ENCODE measurements at places on chromosomes 1 and 21. TPM values are rescaled to one million over a fixed set of nuclear protein-coding genes. Genes with fewer than 3 reads are reported as not detected.

Gene KRTAP10-8
- total RNA-seq: not detected

DNA sequence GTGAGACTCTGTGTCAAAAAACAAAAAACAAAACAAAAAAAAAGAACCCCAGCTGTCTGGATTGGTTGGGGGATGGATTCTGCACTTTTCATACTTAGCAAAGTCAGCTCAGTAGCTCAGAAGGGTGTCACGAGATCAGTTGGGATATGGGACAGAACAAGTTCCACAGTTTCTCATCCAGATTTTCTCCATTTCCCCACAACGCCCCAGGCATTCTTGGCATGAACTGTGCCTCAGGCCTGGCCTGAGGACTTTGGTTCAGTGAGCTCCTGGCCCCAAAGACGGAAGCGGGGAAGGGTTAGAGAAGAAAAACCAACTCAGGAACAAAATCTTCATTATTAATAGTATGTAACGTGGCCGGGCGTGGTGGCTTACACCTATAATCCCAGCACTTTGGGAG, 1.9 kb downstream of the AKR7A2 start:
- no peak for DNase-seq

Gene FAM72C
- total RNA-seq: not detected

GRCh38 chr1:203131548-203132200, 4.1 kb downstream of the ADORA1 start:
- no peak for DNase-seq

GRCh38 chr1:30974536-30974935, 66.0 kb upstream of the SDC3 start:
- DNase-seq: no peak

Gene YBEY
- 7.3 TPM for total RNA-seq

DNA sequence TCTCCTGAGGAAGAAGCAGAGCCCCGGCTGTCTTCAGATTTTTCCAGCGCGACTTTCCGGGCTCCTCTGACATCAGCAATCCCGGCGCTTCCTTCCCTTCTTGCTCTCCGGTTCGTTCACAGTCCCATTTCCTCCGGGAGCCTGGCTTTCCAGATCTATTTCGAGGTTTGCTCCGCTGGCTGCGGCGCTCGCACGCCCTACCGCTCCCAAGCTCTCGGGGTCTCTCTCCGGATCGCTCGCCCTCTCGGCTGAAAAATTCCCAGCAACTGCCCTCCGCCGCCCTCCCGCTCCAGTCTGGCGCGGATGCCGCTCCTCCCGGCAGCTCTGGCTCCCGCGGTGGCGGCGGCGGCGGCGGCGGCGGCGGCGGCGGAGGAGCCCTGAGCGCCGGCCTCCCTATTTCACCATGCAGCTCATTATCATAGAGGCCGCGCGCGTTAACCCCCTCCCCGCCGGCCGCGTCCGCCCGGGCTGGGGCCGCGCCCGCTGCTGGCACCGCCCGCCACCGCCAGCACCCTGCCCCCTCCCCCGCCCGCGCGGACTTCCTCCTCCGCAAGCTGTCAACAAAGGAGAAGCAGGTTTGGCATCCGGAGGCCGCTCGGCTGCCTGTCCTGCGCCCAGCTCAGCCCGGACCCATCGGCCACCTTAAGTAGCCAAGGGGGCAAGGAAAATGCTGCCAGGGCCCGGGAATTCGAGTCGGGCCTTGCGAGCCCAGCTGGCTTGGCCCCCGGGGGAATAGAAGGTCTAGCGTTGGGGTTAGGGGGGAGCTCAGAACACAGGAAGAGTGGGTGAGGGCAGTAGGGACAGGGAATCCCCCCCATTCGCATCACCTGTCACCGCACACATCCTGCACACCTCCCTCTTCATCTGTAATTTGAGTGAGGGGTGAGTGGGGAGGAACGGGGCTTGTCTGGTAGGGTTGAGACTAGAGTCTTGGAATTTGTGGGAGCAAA, at the start of gene PLXNA2:
PLXNA2 (minus strand) TSS at position 418 of the 950 bp plus-strand sequence. CDS start 26,462 bp downstream, outside the sequence.
- no peak for DNase-seq

DNA sequence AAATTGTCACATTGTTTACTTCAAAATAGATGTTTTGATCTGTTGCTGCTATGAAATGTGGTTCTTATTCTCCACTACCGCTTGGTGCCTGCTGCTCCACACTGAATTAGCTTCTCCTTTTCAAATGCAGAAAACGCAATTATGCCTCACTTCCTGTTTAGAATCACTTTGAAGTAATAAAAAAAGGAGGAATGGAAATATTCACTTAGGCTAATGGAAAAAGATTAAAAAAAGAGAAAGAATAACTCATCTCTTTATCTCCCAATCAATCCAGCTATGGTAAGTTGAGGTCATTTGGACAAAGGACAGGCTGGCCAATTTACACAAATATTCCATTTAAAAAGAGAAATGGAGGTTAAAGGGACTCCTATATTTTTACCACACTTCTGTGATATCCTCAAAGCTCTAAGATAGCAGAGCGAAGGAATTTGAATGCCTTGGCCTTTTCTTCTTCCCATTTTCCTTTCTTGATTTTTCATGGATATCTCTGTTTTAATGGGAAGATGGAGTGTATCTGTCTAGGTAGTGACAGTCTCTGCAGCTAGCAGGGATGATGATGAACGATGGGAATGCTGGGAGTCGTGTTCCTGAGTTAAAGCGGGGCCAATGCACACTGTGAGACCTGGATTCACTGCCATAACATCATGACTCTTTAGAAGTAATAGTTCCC, 35.7 kb downstream of the RGS5 start:
- no peak for DNase-seq

GRCh38 chr1:208433086-208433485, 188.9 kb upstream of the PLXNA2 start:
- DNase-seq: no peak

Gene ARPC5
- total RNA-seq: 35.0 TPM

Gene CRP
- total RNA-seq: not detected

GRCh38 chr21:25408666-25409065, 198.6 kb downstream of the MRPL39 start:
- no peak for DNase-seq

Gene CLEC20A
- 0.54 TPM for total RNA-seq

- no peak for DNase-seq
These were observed 908.7 kb downstream of the TTLL7 start for GRCh38 chr1:83090195-83090594.

Gene IL20
- not detected for total RNA-seq

Gene MSH4
- 0.27 TPM for total RNA-seq

DNA sequence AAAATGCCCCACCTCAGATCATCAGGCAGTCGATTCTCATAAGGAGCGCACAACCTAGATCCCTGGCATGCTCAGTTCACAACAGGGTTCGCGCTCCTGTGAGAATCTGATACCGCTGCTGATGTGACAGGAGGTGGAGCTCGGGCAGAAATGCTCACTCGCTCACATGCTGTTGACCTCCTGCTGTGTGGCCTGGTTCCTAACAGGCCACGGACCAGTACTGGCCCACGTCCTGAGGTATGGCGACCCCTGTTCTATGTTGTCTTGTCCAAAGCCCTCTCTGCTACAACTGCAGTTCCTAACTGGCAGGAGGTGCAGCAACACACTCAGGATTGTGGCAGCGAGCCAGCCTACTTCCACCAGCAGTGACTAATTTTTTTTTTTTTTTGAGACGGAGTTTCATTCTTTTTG, 70.6 kb downstream of the CLSTN1 start:
- DNase-seq: no peak

Gene ADAMTS1
- 5.1 TPM for total RNA-seq
